ENCODE measurements at places on chromosomes 12 and 14.

DNA sequence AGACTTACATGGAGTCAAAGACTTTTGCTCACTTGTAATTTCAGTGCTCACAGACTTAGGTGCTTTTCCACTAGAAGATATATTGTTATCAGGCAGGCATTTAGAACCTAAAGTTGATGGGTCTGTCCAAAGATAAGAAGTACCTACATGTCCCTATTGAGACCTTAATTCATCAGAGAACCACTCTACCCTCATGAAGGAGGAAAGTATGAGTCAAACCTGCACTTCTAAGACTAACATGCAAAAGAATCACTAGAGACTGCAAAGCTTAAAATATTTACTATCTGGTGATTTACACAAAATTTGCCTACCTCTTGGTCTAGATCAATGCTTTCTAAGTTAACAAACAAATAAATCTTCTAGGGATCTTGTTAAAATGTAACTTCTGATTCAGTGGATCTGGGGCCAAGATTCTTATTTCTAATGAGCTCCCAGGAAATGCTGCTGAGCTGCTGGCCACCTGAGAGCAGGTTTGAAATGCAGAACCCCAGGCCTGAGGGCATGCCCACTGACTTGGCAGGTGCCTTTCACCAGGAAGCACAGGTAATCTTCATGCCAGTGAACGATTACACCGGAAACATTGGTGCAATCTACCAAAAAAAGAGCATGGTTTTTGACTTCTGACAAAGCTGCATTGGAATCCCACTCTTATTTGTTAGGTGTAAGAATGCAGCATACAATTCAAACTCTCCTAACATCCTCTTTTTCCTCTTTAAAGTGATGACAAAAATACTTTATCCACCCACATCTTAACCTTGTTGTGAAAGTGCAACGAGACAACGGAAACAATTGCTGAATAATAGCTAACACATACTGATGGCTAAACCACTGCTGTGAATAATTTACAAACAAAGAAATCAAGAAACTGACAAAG is 214.2 kb downstream of the ADAMTS20 start:
- DNase-seq: no peak

DNA sequence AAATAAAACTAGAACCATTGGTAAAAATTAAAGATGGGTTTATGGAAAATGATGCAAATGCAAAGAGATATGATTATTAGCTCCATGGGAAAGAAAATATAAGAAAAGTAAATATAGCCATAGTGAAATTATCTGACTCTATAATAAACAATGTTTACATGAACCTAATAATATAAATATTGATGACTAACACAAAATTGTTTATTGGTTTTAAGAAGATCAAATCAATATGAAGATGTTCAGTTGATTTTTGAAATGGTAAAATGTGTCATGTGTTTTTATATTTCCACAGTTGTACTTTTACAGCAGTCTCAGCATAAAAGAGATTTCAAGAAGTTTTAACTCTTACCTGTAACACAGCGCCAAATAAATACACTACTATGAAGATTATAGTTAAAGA is 114.0 kb downstream of the SLC41A2 start:
- no peak for DNase-seq

GRCh38 chr14:104504172-104504735 is 75.3 kb upstream of the C14orf180 start:
- DNase-seq: no peak

DNA sequence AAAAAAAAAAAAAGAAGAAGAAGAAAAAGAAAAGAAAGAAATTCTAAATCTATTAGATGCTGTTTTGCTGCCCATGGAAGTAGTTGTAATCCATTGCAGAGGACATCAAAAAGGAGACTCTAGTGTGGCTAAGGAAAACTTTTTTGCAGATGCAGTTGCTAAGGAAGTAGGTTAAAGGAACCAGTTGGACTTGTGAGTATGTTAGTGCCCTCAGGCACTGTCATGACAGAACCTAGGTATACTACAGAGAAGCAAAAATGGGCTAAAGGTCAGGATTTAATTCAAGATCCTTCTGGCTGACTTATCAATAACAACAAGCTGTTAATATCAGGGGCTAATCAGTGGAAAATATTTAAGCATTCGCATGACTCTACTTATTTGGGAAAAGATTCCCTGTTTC is 1571.6 kb upstream of the FLRT2 start:
- no peak for DNase-seq

GRCh38 chr12:111417784-111418593 is 12.3 kb downstream of the SH2B3 start:
- DNase-seq: no peak

- DNase-seq: no peak
These were observed 35.4 kb upstream of the EIF5 start for GRCh38 chr14:103298620-103299019.

GRCh38 chr14:102320033-102320660 is 601 bp downstream of the ZNF839 start:
- DNase-seq: peak; percentile 42

DNA sequence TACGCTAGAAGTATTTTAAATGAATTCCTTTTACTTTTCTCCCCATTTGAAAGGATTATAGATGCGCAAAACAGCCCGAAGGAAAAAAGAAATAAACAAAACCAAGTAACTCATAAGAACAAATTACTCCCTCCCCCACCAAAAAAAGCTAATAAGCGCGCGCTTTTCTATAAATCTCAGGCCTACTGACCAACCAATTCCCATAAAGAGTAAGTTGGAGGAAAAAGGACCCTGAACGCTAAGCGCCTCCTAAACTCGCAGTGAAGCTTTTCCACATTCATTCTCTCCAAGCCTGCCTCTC is 588 bp downstream of the MBIP start:
- no peak for DNase-seq

GRCh38 chr14:75877292-75877691 is 104.5 kb downstream of the TGFB3 start:
- DNase-seq: no peak

DNA sequence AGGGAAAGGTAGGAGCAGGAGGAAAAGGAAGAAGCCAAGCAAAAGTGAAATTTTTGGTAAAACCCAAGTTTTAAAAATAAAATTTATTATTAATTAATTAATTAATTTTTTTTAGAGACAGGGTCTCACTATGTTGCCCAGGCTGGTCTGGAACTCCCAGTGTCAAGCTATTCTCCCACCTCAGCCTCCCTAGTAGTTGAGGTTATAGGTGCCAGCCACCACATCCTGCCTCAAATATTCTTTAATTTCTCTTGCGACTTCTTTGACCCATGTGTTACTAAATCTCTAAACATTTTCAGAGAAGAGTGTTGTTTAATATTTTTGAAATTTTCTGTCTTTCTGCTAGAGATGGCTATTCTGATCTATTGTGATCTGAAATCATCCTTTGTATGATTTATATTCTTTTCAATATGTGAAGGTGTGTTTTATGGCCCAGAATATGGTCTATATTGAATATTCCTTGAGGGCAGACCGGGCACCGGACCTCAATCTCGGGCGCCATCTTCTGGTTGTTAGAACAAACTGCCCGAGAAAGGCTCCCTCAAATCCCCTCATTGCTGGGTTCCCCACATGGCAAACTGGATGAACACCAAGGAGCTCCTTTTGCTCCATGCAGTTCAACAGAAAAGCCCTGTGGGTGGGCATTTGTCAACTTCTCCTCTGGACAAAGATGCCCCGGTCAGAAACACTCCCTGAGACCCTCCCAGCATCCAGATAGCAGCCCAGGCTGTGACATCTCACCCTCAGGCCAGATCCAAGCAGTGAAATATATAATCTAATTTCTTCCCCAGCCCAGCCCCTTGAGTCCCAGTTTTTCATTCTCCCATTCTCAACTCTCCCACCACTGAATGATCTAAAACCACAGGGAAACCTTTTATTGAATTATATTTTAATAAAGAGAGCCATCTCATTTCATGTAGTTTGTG is 110.5 kb downstream of the ASCL4 start:
- peak; percentile 7 for DNase-seq

DNA sequence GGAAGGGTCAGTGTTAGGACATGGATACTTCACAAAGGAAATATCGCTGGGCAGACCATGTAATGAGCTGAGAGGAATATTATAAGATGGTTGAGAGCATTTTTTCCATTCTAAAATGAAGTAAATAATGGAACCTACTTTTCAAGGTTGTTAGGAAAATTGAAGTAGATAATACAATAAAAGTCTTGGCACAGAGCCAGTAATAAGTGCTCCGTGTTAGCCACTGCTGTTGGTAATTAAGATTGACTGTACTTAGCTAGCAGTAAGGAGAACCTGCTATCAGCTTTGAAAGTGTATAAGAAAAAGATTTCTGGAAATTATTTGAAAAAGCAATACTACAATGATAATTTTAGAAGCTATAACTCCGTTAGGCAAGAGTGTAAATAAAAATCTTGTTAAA is 77.6 kb downstream of the SCAF11 start:
- no peak for DNase-seq

DNA sequence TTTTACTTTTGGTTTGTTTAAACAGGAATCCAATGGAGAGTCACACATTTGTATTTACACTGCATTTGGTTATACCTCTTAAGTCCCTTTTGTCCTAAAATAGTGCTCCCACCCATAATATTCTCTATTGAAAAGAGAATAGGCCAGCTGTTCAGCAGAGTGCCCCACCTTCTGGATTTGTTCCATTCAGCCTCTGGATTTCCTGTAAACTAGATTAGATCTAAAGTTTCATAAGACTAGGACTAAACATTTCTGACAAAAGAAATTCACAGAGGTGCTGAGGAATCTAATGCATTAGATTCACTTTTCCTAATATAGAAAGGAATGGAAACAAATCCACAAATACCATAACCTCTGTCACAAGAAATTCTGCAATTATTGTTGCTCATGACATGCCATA is 38.1 kb downstream of the GCH1 start:
- no peak for DNase-seq

DNA sequence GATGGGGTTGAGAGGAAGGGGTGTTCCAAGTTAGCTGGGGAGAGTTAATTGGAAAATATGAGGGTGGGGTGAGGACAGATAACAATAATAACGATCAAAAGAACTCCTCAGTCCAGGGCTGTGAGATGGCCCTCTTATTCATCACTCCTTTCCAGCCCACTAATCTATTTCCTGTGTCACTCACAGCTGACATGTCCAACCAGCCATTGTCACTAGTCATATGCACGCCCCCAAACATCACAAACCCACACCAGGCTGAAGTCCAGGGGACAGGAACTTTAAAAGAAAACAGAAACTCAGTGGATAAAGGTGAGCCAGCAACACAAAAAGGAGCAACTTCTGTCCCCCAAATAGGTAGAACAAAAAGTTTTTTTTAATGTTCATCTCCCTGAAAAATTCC is 911 bp downstream of the CALCOCO1 start:
- no peak for DNase-seq
